ENCODE measurements at places on chromosomes 11 and 22.

- DNase-seq: no peak
Observed at GRCh38 chr22:48675830-48676145, 1151.9 kb downstream of the BRD1 start.

GRCh38 chr11:121104312-121104762 is 3.3 kb downstream of the TECTA start:
- DNase-seq: no peak

DNA sequence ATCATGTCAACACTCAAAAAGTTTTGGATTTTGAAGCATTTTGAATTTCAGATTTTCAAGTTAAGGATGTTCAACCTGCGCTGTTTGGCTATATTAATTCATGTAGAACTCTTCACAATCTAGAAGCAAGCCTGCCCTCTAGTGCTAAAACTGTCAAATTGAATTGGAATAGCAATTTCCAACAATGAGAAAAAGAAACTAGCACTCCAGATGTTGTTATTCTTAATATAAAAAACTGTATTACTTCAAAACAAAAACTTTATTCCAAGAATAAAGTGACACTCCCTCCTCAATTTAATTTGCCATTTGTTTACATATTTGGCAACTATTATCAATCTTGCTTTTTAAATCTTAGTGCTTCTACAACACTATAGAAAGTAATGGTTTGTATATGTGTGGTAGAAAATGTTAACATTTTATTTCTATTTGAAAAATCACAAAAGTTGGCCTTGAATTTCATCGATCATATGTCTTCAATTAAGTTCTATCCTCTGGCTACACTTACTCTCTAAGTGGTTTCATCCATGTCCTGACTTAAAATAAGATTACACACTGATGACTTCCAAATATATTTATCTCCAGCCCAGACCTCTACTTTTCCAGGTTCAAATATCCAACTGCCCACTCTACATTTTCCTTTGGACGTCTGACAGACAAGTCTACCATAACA is 36.6 kb downstream of the DCUN1D5 start:
- DNase-seq: peak; percentile 74

GRCh38 chr11:2248242-2248641 is 22.1 kb downstream of the ASCL2 start:
- no peak for DNase-seq

DNA sequence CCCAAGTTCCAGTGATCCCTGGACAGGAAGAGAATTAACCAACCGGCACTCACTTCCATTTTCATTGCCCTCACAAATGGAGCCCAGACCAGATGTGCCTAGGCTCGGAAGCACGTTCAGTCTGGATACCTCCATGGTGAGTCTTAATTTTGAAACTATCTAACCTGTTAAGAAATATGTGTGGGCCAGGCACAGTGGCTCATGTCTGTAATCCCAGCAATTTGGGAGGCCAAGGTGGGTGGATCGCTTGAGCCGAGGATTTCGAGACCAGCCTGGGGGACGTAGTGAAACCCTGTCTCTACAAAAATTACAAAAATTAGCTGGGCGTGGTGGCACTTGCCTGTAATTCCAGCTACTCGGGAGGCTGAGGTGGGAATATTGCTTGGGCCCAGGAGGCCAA is 31.5 kb downstream of the MCAM start:
- DNase-seq: no peak

DNA sequence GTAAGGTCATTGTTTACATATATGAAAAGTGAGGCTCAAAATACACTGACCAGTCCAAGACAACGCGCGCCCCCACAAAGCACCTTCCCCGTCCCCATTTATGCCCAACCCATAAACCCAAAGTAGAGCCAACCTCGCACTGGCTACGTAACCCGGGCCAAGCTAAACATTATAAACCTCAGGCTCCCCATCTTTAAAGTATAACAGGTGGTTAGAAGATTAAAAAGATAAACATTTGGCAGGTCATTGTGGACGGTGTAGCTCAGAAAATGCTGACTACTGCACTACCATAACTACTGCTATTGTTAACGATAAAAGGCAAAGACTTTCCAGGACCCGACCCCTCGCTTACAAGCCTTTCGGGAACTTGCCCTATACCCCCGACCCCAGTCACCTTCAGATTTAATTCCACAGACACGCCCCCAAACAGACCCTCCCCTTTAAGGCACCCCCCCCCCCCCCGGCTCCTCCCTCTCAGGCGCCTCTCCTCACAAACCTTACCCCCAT is 470 bp downstream of the NUMA1 start:
- DNase-seq: peak; percentile 37

DNA sequence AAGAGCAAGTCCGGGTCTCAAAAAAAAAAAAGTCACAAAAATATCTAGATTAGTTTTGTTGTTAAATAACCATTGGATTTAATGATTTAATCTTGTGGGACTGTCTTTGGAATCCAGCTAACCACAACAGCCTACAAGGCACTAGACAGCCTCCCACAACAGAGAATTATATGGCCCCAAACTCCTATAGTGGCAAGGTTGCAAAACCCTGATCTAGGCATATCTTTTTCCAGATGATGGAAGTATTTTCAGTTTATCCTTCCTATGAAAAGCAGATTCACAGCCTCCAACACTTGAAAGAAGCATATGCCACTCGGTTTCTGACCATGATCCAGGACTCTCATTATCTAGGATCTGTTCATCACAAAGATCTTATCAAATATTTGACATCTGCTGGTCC is 5.4 kb upstream of the C11orf87 start:
- DNase-seq: no peak

GRCh38 chr11:12215181-12215593 is 104.8 kb downstream of the MICAL2 start:
- peak; percentile 80 for DNase-seq

GRCh38 chr11:116980136-116980793 is 118.0 kb downstream of the SIK3 start:
- DNase-seq: no peak

- DNase-seq: peak; percentile 99
Observed at GRCh38 chr11:57163160-57163868, 18.4 kb upstream of the LRRC55 start.

DNA sequence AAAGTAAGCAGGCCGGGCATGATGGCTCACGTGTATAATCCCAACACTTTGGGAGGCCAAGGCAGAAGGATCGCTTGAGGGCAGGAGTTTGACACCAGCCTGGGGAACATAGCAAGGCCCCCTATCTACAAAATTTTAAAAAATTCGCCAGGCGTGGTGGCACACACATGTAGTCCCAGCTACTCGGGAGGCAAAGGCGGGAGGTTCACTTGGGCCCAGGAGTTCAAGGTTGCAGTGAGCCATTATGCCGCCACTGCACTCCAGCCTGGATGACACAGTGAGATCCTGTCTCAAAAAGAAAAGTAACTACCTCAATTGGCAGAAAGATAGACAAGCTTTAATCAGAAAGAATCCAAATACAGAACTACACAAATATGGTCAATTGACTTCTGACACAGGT is 31.0 kb downstream of the CADM1 start:
- no peak for DNase-seq

DNA sequence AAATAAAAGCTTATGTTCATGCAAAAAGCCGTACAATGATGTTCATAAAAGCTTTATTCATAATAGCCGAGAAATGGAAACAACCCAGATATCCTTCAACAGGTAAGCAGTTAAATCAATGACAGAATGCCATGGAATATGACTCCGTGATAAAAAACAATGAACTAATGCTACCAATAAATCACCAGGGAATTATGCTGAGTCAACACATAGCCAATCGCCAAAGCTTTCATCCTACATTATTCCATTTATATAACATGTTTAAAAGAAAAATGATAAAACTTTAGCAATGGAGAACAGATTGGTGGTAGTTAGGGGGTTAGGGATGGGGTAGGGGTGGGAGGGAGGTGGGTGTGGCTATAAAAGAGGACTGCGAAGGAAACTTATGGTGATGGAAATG is 356.4 kb downstream of the TENM4 start:
- no peak for DNase-seq

- no peak for DNase-seq
Observed at GRCh38 chr11:6237761-6238302, 1.1 kb upstream of the CNGA4 start.

DNA sequence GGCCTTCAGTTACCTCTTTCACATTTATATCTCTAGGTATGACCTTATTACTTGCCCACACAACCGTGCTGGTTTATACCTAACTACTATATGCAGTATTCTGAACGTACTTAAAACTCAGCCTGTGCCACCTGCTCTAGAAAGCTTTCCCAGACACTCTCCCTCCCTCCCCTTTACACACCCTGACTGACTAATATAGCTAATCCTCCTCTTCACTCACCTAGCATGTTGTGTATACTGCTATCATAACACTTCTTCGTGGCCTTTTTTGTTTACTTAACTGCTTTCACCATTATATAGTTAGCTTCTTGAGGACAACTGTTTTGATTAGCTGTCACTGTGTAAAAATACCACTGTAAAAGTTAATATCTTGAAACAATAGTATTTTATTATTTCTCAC is 23.5 kb downstream of the RNF214 start:
- DNase-seq: no peak

DNA sequence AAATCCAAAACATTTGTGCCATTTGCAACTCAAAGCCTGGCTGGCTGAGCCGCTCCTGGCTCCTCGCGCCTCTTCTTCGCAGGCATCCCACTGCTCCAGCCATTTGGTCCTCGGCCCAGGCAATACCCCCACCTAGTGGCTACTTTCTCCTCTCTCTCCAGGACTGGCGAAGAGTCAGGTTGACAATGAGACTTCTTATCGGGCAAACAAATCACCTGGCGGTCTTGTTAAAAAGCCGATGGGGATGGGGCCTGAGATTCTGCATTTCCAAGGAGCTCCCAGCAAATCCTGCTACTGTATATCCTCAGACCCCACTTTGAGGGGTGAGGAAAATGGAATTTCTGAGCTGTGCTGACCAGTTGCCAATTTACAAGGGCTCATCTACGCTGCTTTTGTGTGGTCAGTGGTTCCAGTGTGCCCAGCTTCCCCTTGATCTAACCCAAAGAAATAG is 89.0 kb downstream of the ISX start:
- DNase-seq: peak; percentile 70

GRCh38 chr11:92152245-92152644 is 72.4 kb upstream of the FAT3 start:
- DNase-seq: no peak

DNA sequence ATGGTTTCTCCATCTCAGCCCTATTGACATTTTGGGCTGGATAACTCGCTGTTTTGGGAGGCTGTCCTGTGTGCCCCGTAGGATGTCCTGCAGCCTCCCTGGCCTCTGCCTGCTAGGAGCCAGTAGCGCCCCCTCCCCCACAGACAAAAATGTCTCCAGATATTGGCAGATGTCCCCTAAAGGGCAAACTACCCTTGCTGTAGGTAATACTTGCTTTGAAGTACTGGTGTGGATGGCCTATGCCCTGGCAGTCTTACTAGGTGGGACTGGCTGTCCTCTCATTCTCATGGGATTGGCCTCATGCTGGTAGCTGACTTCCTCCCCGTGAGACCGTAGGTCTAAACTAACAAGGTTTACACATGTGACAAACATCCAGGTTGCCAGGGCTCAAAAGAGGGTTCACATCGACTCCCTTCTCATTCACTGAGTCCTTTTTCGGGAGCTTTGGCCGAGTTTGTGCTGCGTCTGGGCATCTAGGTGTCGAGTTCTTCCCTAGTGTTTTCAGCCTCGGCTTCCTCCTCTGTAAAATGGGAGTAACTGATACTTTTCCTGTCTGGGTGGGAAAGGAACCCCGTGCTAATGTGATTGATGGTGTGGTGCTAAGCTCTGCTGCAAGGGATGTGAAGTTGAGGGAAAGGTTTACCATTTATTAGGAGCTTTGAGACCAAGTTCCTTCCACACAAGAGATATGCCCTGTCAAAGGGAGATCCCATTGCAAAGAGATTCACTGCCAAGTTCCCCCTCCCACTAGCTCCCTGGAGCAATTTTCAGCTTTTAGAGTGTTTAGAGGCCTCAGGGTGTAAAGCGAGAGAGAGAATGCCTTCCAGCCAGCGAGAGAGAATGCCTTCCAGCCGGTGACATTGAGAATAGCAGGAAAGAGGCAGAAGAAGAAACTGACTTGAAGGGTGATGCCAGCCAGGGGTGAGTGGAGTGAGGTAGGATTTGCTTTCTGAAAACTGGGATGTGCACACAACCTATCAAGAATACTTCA is 17.0 kb downstream of the PTPRJ start:
- DNase-seq: no peak

GRCh38 chr11:66850588-66851238 is 6.2 kb upstream of the LRFN4 start:
- DNase-seq: no peak

GRCh38 chr11:47982616-47983015 is 2.3 kb downstream of the PTPRJ start:
- no peak for DNase-seq

DNA sequence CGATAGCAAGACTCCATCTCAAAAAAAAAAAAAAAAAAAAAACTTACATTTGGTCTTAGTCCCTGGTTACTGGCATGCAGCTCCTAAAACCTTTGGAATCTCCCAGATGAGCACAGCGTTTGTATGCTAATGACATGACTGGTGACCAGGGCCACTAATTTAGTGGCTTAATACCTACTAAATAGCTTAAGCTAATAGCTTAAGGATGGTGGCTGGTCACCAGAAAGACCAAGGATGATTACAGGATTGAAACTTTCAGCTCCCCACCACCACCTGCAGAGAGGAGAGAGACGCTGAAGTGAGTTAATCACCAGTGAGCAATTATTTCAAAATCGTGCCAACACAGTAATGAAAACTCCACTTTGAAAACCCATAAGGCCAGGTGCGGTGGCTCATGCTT is 37.1 kb downstream of the DENND5A start:
- DNase-seq: no peak

GRCh38 chr11:115672999-115673411 is 168.8 kb upstream of the CADM1 start:
- no peak for DNase-seq

DNA sequence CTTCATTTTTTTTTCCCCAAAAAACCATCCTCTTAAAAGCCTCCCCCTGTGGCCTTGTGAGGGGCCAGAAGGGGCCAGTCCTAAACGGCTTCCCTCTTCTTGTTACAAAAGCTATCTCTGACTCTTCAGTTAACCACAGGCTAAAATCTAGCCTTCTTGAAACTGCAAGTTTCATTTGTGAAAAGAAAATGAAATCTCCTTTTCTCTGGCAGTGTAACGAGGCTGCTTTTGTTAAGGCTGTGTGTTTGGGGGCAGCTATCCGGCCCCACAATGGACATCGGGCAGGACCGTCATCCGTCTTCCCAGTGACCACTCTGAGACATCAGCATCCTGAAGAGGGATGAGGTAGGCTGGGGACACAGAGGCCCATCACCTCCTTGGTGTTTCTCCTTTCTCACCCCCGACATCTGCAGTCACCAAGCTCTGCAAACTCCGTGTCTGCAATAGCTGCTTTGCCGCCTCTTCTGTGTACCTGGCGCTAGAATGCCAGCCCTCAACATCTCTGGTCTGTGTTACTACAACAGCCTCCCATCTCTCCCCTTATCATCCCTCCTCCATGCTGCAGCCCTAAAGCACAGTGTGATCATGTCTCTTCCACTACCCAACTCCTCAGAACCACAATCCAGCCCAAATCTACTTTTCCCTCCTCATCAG is 94.0 kb downstream of the RCN1 start:
- no peak for DNase-seq

- no peak for DNase-seq
Observed at GRCh38 chr11:15295695-15296094, 181.0 kb downstream of the INSC start.
